ENCODE measurements at places on chromosomes 13 and 19. TPM values are rescaled to one million over a fixed set of nuclear protein-coding genes. Genes with fewer than 3 reads are reported as not detected.

DNA sequence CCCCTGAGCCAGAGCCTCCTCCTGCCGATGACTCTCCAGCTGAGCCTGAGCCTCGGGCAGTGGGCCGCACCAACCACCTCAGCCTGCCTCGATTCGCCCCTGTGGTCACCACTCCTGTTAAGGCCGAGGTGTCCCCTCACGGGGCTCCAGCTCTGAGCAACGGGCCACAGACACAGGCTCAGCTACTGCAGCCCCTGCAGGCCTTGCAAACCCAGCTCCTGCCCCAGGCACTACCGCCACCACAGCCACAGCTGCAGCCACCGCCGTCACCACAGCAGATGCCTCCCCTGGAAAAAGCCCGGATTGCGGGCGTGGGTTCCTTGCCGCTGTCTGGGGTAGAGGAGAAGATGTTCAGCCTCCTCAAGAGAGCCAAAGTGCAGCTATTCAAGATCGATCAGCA is 3.6 kb downstream of the KMT2B start:
- no peak for DNase-seq

GRCh38 chr19:39080431-39080830 is 3.7 kb upstream of the ACP7 start:
- DNase-seq: no peak

The ARGLU1 gene
- total RNA-seq: 50.2 TPM

The TEX29 gene
- not detected for total RNA-seq

DNA sequence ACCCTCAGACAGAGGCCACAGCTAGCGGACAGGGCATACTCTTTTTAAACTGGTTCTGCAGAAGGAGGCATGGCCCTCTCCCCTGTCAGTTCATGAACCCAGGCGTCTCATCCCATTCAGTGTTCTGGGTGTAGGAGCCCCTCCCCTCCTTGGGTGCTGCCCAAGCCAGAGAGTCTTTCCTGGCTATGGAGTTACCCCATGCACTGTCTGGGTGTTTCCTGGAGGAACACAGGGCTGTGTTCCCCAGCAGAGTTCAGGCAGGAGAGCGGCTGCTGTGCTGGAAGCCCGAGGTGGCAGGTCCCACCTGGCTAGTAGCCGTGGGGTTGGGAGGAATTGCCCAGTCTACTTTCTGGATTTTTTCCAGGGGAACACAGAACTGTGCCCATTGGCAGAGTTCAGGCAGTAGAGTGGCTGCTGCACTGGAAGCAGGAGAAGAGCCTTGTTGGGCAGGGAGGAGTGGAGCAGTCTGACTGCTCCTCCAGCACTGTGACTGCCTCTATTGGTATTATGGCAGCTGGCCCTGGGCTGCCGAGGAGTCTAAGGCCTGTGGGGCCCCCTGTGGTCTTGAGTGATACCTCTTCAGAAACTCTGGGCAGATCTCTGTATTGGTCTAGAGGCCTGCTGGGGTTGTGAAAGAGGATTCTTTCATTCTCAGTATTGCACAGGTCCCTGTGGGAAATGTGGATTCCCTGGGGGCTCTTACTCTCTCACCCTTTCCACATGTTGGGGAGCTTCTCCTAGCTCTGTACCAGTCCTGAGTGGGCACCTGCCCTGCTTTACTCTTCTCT is 168.3 kb downstream of the PCDH20 start:
- no peak for DNase-seq

GRCh38 chr13:32210101-32210500 is 105.1 kb downstream of the ZAR1L start:
- no peak for DNase-seq

The TRIP10 gene
- total RNA-seq: 53.9 TPM

GRCh38 chr13:36814465-36814864 is 4.6 kb upstream of the RFXAP start:
- DNase-seq: no peak
